ENCODE measurements at places on chromosomes 5 and 9.

DNA sequence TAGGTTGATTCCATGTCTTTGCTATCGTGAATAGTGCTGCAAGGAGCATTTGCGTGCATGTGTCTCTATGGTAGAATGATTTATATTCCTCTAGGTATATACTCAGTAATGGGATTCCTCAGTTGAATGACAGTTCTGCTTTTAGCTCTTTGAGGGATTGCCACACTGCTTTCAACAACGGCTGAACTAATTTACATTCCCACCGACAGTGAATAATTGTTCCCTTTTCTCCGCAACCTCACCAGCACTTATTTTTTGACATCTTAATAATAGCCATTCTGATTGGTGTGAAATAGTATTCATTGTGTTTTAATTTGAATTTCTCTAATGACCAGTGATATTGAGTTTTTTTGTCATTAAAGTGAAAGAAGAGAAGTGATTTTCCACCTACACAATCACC lies 18.5 kb downstream of the IFNA5 start:
- DNase-seq: no peak

- no peak for DNase-seq
Measured at GRCh38 chr5:180471866-180472265, 22.3 kb upstream of the CNOT6 start.

DNA sequence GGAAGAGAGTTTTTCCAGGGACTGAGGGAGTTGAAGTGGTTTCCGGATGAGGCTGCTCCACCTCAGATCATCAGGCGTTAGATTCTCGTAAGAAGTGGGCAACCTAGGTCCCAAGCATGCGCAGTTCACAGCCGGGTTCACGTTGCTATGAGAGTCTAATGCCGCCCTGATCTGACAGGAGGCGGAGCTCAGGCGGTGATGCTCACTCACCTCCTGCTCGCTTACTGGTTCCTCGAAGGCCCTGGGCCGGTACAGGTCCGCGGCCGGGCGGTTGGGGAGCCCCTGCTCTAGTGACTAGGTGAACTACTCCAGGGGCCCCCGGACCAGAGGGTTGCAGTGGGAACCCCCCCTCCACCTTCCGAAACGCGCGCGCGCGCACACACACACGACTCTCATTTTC lies 997 bp upstream of the RNF130 start:
- DNase-seq: no peak

GRCh38 chr9:83707518-83707767 lies 315 bp downstream of the UBQLN1 start:
- peak; percentile 90 for DNase-seq

DNA sequence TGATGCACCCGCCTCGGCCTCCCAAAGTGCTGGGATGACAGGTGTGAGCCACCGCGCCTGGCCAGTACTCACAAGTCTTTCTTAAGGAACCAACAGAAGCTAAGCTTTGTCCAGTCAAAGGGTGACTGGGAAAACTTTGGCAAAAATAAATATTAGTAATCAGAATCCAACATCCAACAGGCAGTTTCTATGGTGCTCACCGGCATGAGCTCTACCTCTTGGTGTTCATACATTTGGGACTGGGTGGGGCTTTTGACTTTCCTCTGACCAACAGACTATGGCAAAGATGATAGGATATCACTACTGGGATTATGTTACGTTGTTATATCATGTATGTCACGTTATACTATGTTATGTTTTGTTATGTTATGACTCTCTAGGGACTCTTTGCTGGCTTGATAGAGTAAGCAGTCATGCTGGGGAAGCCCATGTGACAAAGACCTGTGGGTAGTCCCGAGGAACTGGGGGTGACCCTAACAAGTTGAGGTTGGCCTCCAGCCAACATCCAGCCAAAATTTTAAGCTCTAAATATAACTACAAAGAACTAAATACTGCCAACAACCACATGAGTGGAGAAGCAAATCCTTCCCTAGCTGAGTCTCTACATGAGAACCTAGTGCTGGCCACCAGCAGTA lies 6.0 kb downstream of the RASGEF1C start:
- DNase-seq: no peak

DNA sequence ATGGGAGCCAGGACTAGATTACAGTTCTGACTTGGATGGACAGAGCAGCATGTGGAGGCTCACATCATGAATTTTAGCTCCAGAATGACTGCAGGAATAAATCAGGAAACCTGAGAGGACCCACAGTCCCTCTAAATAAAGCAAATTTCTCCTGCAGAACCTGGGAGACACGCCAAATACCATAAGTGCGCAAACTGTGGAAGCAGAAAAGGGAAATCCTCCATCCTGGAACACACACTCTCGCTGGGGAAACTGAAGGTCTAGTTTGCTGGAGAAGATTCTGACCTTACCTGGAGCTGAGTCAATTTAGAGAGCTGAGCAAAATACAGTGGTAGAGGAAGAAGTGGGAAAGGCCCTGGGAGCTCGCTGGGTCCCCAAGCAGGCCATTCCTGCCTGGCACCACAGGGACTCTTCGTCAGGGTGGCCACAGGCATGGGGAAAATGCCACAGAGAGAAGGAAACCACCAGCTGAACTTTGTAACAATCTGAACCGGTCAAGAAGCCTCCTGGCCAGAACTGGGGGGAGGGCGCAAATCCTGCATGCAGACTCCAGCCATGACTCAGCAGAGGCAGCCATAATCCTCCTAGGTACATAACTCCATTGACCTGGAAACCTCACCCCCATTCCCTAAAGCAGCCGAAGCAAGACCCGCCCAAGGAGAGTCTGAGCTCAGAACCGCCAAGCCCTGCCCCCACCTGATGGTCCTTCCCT lies 390.9 kb downstream of the LRRC70 start:
- DNase-seq: no peak

DNA sequence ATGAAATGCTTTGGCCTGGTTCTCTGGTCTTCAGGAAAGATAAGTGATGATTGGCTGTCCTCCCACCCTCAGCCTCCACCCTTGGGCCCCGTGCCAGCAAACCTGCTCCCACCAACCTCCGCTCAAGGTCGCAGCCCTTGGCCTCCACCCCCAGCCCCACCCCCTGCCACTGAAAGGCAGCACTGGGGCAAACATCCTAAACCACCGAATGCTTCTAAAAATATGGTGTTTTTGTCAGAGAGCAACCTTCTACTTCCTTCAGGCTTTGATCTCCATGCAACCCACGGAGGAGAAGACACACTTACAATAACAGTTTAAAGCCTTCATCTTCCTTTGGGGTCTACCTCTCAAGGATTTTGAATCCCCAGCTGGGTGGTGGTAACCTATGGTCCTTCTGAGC lies 24.0 kb upstream of the TCF7 start:
- no peak for DNase-seq

DNA sequence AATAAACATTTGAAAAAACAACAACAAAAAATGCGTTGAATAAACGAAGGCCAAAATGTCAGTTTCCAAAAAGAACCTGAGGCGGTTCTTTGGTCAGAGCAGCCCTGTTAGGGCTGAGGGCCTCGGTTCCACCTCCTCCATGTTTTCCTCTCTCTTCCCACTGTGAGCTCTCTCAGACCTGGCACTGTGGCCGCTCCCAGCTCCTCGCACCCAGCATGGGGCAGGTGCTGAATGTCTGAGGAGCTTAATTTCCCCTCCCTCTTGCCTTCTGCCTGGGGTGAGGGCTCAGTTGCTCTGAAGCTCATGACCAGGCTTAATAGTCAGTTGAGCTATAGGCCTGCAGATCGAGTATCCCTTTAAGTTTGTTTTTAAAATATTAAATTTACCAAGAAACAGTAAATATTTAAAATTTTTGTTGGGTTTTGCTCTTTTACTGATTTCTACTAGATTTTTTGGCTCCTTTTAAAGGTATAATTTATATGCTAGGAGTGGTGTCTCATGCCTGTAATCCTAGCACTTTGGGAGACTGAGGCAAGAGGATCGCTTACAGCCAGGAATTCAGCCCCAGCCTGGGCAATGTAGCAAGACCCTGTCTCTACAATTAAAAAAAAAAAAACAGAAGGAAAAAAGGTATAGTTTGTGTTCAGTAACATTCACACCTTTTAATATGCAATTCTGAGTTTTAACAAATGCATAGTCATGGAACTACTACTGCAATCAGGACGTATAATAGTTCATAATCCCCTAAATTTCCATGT lies 28.1 kb downstream of the DAPK1 start:
- no peak for DNase-seq

DNA sequence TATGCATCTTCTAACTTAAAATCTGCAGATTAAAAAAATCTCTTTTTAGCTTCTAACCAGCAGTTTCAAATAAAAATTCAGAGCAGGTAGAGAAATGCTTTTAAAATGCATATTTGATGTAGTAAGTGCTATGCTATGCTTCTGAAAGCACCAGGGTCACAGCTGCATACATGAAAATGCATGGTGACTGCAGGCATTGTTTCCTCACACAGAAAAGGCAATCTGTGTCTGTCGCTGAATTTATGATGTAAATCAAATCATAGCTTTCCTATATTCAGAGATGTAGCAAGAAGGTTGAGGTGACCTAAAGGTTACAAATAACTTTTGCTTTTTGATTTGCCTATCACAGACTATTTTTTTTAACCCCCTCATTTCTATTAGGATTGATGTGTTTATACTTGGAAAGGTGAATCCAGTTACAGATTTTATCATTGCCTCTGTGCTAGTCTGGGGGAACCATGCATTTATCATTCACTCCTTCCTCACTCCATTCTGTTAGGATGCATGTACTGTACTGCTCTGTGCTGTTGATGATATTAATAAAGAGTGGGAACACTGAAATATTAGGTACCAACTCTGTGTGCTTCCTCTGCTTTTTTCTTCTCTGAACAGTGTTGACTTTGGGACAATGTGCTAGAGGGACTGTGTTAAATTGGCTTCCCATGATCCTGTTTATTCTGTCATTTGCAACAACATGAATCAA lies 65.6 kb downstream of the FOCAD start:
- no peak for DNase-seq

DNA sequence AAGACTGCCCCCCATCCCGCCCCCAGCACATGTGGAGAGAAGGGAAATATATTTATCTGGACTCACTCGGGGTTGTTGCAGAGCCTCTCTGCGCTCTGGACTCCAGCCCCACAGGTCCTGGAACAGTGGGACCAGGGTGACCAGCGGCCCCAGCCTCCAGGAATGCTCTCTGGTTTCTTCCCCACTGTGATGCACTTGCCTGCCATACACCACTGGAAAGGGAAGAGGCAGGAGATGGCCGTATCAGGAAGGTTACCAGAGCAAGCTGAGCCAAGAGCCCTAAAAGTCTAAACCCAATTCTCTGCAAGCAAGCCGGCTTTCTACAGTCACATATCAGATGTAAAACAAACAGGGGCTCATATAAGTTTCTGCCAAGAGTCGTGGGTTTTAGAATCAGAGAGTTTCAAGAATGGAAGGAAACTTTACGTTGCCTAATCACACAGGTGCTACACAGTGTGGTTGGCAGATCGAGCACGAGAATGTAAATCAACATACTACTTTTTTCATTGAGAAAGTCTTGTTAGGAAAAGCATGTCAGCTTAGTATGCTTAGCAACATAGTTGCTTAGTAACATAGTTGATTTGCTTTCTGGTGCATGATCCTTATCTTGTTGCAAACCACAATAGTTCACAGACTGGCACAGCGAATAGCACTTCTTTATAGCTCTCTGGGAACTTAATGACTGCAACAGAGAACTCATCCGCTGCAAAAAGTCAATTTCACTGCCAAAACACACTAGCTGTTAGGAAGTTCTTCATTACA lies 201.2 kb downstream of the TARS1 start:
- no peak for DNase-seq

- peak; percentile 37 for DNase-seq
Measured at GRCh38 chr5:176735383-176736265, 74.7 kb upstream of the UNC5A start.

DNA sequence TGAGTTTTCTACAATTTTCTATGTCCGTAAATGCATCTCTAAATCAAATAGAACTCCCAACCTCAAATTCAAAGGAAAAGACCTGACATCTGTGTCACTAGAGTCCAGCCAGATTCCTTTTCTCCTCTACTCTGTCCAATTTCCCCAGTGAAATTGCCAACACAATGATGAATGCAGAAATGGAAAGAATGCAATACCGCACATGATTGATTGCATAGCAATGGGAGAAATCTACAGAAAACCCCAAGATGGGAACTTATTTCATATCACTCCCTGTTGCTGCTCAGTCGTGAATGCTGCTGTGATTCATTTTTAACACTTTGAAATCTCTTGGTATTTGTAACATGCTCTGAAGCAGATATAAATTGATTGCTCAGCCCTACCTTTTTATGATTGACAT lies 355.1 kb upstream of the TUSC1 start:
- DNase-seq: no peak

- no peak for DNase-seq
Measured at GRCh38 chr5:95086927-95087815, 197.7 kb downstream of the MCTP1 start.

DNA sequence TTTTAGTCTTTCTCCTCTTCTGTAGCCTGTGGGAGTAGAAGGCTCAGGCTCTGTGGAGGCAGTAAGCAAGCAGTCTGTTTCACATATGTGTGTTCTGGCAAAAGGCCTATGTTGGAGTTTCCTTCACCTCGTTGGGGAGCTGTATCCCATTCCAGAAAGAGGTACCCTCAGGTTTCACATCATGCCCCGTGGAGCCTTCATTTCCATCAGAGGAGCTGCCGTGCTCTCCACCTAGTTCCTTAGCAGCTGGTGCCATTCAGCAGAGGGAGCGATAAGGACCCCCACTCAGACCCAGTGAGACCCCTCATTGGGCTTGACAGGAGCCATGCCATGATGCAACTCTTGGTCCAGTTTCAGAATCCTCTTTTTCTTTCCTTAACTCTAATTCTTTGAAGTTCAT lies 50.6 kb upstream of the ANGPTL2 start:
- no peak for DNase-seq

GRCh38 chr5:93343570-93343969 lies 237.4 kb downstream of the NR2F1-AS1 start:
- DNase-seq: no peak

- peak; percentile 94 for DNase-seq
Measured at GRCh38 chr9:88076286-88077070, 61.8 kb downstream of the SPATA31C2 start.

DNA sequence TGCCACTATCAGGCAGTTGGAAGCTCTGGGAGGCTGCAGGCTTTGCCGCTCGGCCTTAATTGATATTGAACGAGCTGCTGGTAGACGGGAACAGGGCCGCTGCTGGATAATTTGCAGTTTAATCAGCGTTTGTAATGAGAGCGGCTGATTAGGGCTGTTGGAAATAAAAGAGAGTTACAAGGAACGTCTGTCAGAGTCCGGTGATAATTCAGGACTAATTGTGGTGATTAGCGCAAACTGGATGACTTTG lies 68.2 kb upstream of the TBCA start:
- no peak for DNase-seq

DNA sequence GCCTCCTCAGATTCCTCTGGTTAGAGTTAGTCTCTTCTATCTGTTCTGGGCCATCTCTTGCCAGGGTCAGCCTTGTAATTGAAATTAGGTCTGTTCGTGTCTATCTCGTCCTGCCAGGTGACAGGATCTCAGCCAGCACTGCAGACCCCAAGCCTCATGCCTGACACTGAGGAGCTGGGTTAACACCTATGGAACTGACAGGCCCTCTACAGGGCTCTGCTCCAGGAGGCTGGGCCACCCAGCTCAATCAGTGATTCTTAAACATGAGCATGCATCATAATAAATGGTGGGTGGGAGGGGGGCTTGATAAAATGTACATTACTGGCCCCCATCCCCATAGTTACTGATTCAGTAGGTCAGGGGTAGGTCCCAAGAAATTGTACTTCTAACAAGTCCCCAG lies 103.4 kb downstream of the PSD2 start:
- no peak for DNase-seq

Measured in islet precursor cell (in vitro differentiated cells).